ENCODE measurements at places on chromosomes 6 and 20.

DNA sequence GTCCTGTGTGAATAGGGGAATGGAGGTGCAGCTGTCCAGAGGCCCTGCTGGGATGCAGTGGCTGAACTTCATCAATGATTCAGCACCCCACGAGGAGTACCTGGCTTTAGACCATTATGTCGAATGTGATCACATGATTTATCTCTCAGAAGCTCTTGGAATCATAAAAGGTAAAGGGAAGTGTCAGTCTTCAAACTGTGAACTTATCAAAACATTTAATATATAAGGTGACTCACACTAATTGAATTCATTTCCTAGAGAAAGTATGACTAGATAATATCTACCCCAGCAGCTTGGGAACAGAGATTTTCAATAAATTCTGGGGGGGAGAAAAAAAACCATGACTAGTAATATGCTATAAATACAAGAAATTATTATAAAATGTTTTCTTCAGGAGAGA, 29.5 kb downstream of the ALDH8A1 start:
- DNase-seq, result no peak
- H3K4me1 ChIP-seq, result no peaks in the 10 kb centered on the region
- H3K27ac ChIP-seq, result no peak overlapping the region
- no peak overlapping the region for H3K4me3 ChIP-seq
- no peaks in the 10 kb centered on the region for H3K27me3 ChIP-seq
- no peaks in the 10 kb centered on the region for H3K36me3 ChIP-seq

DNA sequence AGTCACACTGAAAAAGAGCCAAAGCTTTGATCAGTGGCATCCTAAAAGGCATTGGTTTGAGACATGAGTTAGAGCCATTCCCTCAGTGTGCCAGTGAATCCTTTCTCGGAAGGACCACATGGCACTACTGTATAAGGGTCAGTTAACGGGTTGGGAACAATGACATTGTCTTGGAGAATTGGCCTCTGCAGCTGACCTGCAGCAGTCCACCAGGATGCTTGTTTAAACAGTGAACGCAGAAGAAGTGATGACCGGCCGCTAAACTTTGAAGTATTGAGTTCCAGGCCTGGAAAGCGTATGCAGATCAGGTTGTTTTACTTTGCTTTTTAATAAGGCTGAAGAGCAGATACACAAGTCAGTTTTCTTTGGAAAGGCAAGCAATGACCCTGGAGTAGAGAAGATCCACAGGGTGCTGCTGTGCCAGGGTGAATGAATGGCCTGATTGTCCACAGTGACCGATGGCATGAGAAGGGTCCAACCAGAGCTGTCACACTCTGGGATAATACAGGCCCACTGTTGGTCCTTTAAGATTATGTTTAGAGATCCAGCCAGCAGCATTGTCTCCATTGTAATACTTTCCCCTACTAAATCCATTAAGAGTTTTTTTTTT, 57.8 kb downstream of the GMPR start:
- DNase-seq, result no peak
- H3K4me3 ChIP-seq, result no peak overlapping the region
- peaks cover 6% of the 10 kb centered on the region for H3K4me1 ChIP-seq
- H3K36me3 ChIP-seq, result no peaks in the 10 kb centered on the region
- H3K27me3 ChIP-seq, result no peaks in the 10 kb centered on the region
- H3K27ac ChIP-seq, result no peak overlapping the region

- DNase-seq, result no peak
- no peaks in the 10 kb centered on the region for H3K36me3 ChIP-seq
- H3K27ac ChIP-seq, result no peak overlapping the region
- H3K4me1 ChIP-seq, result no peaks in the 10 kb centered on the region
- H3K27me3 ChIP-seq, result no peaks in the 10 kb centered on the region
Observed at GRCh38 chr6:52707963-52708680, 37.2 kb downstream of the TMEM14A start.

DNA sequence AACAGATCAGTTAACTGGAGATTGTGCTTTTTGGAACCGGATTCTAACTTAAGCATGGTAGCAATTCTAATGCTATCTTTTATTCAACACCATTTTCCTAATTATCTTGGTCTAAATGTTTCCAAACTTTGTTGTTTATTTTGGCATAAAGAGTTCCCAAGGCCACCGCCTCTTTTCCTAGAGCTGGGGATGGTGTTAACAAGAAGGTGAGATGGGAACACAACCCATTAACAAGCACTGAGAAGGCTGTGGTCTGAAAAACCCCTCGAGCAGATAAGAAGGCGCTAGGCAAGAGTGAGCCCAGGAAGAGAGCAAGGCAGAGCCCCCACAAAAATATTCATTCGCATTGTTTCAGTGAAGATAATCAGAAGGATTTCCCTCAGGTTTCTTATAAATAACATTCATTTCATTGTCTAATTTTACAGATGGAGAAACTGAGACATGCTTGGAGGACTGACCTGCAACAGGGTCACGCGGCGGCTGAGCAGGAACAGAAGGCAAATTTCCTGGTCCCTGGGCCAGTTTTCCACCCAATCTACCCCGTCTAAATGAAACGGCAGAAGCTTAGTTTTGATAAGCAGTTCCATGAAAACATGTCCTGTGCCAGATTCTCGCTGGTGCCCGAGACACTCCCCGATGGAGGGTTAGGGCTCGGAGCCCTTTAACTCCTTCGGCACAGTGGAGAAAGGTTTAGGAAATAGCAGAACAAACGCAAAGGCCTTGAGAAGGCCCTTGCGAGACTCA, 155.6 kb downstream of the FOXC1 start:
- no peaks in the 10 kb centered on the region for H3K36me3 ChIP-seq
- no peak overlapping the region for H3K4me3 ChIP-seq
- H3K27ac ChIP-seq, result no peak overlapping the region
- H3K4me1 ChIP-seq, result peaks cover 12% of the 10 kb centered on the region

DNA sequence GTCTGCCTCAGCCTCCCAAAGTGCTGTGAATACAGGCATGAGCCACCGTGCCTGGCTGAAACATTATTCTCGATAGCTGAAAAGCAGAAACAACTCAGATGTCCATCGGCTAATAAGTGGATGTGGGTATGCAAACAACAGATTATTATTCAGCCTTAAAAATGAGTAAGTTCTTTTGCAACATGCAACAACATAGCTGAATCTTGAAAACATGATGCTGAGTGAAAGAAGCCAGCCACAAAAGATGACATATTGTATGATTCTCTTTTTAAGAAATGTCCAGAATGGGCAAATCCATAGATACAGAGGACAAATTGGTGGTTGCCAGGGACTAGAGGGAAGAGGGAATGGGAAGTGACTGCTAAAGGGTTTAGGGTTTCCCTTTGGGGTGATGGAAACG, 61.7 kb downstream of the RIOK1 start:
- no peaks in the 10 kb centered on the region for H3K4me1 ChIP-seq
- H3K27me3 ChIP-seq, result no peaks in the 10 kb centered on the region
- no peak overlapping the region for H3K27ac ChIP-seq
- no peaks in the 10 kb centered on the region for H3K36me3 ChIP-seq

DNA sequence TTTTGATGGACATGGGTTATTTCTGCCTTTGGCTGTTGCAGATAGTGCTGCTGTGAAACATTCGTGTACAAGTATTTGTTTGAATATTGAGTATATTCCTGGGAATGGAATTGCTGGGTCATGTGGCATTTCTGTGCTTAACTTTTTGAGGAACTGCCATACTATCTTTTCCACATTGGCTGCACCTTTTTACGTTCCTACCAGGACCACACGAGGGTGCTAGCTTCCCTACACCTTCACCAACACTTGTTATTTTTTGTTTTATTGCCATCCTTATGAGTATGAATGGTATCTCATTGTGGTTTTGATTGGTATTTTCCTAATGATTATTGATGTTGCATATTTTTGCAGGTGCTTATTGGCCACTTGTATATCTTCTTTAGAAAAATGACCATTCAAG, 47.8 kb upstream of the PLCG1 start:
- H3K36me3 ChIP-seq, result peaks cover 26% of the 10 kb centered on the region
- no peak overlapping the region for H3K27ac ChIP-seq
- no peak overlapping the region for H3K4me3 ChIP-seq

DNA sequence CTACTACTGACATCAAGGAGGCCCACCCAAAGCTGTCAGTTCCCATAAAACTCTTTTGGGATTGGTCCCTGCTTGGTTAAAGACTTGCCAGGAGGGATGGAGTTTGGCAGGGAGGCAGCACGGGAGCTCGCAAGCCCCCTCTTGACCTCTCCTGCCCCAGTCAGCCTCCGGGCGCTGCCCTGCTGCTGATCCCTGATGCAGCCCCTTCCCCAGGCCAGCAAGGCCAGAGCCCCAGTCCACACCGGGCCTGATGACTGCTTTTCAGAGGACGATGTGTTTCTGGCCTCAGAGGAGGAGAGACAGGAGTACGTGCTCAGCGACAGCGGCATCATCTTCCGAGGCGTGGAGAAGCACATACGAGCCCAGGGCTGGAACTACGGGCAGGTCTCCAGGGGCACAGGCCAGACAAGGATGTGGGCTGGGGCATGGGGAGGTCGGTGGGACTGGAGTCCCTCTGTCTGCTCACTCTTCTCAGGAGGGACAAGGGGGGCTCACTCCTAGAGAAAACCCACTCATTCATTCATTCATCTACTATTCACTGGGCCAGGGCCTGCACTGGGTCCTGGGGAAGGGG, 15.6 kb downstream of the TGM6 start:
- no peaks in the 10 kb centered on the region for H3K27me3 ChIP-seq
- H3K4me3 ChIP-seq, result no peak overlapping the region
- DNase-seq, result no peak
- H3K4me1 ChIP-seq, result no peaks in the 10 kb centered on the region
